ENCODE measurements at places on chromosomes 7 and 10.

DNA sequence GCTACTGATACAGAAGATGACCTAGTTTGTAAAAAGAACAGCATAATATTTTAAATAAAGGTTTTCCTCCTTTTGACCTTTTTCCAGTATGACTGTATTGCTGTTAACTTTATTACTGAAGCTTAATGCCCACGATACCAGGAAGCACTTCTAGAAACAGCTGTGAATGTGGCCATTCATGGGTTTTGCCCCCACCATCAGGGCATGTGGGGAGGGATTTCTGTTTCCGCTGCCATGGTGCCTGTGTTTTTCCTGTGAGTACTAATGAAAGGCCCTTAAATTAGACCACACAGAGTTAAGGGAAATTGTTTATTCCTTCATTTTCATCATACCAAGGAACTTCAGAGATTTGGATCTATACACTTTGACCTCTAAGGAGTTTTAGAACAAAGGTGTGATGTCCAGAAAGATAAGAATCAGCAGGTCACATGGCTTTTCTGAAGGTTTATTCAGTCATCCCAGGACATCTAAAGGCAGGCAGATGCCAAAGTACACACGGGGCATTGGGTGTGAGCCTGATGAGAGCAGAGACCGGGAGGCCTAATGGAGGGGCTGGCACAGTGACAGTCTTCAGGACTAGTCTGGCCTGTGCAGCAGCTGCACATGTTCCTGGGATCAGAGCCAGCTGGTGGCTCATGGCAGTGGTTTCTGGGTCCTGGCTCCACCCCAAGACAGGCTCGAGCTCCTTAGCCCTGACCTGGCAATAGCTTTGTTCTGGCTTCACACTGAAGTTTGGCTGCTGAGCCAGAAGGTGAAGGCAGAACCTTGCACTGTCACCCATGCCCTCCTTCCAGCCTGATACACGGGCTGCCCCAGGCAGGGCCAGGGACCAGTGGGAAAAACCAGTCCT, 190.9 kb downstream of the REEP3 start:
- DNase-seq = peak; percentile 93

DNA sequence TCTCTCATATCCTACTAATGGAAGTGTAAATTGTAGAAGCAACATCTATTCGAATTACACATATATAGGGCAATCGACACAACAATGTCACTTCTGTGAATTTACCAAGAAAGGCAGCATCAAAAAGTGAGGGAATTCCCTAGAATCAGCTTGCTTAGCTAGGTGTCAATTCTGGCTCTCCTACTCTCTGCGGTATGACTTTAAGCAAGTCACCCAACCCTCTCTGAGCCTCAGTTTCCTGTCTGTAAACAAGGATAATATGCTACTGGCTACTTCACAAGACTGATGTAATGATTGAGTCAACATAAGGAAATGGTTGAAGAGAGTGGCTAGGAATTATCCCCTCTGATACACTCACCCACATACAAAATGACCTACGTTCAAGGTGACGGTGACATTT, 19.4 kb downstream of the CCDC6 start:
- no peak for DNase-seq

GRCh38 chr10:94546901-94547185, 1.3 kb downstream of the HELLS start:
- DNase-seq = no peak

- peak; percentile 44 for DNase-seq
These were observed 135.8 kb downstream of the CNNM2 start for GRCh38 chr10:103053659-103054581.

GRCh38 chr10:26566525-26567350, 128.6 kb downstream of the APBB1IP start:
- DNase-seq = no peak

GRCh38 chr7:151306860-151307259, 34.8 kb upstream of the NUB1 start:
- DNase-seq = no peak

DNA sequence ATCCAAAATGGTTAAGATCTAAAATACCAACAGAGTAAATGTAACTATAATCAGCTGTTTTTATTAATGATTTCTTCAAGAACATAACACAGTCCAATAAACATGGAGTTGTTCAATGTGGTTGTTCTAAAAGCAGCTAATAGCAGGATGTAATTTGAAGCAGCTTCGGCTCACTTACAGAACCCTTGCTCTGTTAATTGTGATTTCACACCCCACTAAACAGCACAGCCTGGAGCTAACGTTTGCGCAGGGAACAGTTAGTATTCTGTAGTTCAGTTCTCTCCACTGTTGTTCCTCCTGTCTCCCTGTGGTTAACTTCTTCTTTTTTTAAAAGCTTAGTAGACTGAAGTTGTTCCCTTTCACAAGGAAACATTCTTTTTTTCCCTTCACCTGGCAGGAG, 104.0 kb downstream of the GRM3 start:
- no peak for DNase-seq

DNA sequence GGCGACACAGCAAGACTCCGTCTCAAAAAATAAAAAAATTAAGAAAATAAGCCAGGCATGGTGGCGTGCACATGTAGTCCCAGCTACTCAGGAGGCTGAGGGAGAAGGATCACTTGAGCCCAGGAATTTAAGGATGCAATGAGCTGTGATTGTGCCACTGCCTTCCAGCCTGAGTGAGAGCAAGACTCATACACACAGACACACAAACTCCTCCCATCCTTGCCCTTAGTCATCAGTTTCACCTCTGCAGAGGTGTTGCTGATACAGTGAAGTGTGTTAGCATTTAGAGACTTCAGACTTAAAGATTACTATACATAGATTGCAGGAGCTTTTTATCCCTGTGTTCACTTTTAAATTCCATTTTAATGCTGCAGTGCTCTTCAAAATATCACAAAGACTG, 5.5 kb upstream of the H2AZ2 start:
- DNase-seq = no peak

GRCh38 chr10:106179430-106179829, 985.1 kb downstream of the SORCS1 start:
- DNase-seq = no peak

DNA sequence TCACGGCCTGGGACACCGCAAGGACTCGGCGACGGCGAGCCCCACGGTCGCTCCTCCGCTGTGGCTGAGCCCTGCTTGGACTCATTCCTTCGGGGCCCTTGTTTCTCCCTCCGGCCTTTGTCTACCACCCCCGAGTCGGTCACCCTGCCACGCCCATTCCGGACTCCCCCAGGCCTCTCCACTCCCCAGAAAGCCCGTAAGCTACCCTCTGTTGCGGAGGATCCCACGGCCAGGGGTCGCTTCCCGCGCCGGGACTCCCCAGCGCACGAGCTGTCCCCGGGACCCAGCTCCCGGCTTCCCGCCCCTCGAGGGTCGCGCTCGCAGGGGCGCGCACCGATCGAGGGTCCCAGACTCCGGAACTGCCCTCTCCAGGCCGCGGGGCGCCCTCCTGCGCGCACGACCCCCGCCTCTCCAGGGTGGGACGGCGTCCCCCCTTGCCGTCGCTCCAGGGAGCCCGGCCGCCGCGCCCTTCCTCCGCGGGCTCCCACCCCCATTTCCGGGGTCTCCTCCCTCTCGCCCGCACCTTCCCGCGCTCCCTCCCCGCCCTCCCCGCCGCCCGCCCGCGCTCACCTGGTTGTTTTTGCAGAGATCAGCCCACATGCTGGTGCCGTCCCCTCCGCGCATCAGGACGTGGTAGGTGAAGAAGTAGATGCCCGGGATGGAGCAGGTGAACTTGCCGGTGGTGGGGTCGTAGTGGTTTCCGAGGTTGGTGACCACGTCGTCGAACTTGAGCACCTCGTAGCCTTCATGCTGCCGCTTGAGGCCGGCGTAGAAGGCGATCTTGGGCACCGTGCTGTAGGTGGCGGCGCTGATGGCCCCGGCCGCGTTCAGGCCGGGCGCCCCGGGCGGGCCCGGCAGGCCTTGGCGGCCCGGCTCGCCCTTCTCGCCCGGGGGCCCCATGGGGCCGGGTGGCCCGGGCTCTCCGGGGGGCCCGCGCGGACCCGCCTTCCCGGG, 1.5 kb downstream of the C1QL3 start:
- DNase-seq = no peak

DNA sequence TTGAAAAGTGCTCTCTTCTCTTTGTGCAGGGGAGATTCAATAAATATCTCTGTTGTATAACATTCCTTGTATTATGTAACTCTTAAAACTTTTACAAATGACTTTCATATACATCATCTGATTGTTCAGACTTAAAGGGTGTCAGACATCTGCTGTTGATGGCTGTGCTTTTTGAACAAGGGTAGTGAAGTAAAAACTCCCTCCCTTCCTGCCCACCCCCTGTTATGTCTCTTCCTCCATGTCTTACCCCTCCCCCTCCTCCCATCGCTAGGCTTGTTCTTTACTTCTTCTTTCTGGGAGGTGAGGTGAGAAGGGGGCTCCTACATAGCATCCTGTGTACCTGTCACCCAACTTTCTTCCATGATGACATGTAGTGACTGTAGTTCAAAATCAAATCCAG, 23.4 kb upstream of the ABCB4 start:
- no peak for DNase-seq

GRCh38 chr7:36966636-36967035, 242.3 kb upstream of the AOAH start:
- no peak for DNase-seq

GRCh38 chr10:824497-824896, 107.0 kb downstream of the LARP4B start:
- DNase-seq = no peak

DNA sequence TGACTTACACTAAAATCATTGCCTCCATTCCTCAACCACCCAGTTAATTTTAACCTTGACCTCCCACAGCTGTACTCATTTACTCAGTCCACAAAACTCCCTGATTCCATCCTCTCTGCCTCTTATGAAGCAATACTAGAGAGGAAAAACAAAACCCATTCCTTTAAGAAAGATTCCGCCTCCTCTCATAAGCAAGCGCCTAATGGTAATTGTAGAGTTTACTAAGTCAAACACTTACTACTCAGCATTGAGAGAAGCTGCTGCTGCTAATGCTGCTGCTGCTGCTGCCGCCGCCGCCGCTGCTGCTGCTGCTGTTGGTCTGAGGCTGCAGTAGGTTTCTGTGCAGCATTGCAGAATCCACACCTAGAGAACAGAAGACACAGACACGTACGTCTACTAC, 2.1 kb upstream of the ADD3 start:
- peak; percentile 43 for DNase-seq

DNA sequence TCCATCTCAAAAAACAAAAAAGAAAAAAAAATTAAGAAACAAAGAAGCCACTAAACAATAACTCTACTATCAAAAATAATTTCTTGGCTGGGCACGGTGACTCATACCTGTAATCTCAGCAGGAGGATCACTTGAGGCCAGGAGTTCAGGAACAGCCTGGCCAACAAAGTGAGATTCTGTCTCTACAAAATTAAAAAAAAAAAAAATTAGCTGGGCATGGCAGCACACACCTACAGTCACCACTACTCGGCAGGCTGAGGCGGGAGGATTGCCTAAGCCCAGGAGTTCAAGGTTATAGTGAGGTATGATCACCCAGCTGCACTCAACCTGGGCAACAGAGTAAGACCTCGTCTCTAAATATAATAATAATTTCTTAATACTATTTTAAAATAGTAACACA, 69.0 kb downstream of the PARD3 start:
- DNase-seq = no peak

DNA sequence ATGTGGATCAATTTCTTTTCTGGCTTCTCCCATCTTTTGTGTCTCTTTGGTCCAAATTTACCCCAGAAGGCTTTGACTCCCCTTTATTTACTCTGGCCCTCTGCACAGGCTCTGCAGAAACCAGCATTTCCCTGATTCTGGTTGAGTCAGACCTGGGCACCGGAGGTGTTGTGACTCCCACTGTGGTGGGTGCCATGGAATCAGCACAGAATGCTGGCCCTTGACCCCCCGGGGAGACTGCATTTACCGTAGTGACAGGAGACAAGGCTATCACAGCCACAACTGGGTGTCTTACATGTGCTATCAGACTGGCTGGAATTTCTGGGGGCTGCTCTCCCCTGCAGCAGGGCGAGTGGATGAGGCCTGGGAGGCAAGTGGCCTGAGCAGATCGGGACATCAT, 37.6 kb downstream of the PLXDC2 start:
- no peak for DNase-seq

GRCh38 chr7:28132959-28133870, 47.4 kb downstream of the JAZF1 start:
- no peak for DNase-seq

- no peak for DNase-seq
These were observed 1.4 kb downstream of the NUDT1 start for GRCh38 chr7:2243458-2243857.

DNA sequence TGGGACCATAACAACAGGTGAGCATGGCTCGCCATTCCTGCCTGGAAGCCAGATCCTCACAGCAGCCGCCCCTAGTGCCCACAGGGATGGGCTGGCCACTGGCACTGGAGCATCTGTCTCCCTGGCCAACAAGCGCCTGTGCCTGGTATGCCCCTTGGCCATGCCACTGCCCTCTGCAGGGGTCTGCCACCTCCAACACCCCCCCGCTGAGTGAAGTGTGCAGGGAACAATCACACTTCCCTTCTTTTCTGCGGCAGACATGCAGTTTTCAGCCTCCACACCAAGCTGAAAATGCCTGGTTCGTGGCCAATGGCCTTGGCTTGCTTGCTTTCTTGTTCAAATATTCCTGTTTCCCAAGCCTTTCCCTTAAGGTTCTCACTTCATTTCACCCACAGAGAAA, 50.7 kb downstream of the HSPA12A start:
- peak; percentile 45 for DNase-seq

- DNase-seq = no peak
These were observed 217.3 kb downstream of the HERPUD2 start for GRCh38 chr7:35477609-35478008.

DNA sequence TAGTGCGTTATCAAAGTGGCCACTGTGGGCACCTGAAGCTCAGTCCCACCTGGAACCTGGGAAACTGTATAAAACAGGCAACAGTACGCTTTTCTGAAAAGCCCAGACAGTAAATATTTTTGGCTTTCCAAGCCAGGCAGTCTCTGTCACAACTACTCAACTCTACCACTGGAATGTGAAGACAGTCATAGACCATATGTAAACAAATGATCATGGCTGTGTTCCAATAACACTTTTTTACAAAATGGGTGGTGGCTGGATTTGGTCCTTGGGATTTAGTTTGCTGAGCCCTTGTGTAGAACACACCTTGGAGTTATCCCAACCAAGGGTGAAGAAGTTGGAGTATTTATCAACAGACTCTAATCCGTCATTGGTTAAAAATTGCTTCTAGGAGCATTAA, 259.9 kb downstream of the SKIDA1 start:
- DNase-seq = no peak

- DNase-seq = no peak
These were observed 13.0 kb downstream of the BRAF start for GRCh38 chr7:140911746-140912145.

- DNase-seq = no peak
These were observed 242.9 kb upstream of the CXCL12 start for GRCh38 chr10:44627591-44628354.

DNA sequence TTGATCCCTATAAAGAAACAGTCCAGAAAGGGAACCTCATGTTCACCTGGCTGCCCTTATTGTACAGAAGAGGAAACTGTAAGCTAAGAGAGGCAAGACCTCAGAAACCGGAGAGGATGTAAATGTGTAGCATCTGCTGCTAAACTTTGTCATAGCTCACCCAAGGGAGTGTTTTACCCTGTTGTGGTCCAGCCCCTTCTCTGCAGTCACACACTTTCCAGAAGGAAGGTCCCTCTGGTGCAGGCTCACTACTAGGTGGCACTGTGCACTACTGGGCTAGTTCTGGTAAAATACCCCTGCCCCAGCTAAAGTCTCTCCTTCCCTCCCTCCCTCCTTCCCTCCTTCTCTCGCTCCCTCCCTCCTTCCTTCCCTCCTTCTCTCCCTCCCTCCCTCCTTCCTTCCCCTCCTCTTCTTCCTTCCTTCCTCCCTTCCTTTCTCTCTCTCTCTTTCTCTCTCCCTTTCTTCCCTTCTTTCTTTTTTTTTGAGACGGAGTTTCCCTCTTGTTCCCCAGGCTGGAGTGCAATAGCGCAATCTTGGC, 42.5 kb upstream of the LCOR start:
- DNase-seq = no peak

- no peak for DNase-seq
These were observed 113.9 kb upstream of the LRGUK start for GRCh38 chr7:134013249-134013648.

Data from left ventricle myocardium inferior (tissue), 1 donor.